Stimulated activated CD8-positive, alpha-beta memory T cell treated with anti-CD3 and anti-CD28 coated beads, Interleukin-12 subunit alpha, Interleukin-12 subunit beta, amount 100 ng/mL, for 4 hours (primary cell): ENCODE measurements at places on chromosomes 5 and 9.

- DNase-seq, result no peak
Observed at GRCh38 chr9:1458503-1458902, 408.3 kb downstream of the DMRT2 start.

GRCh38 chr5:143076377-143076776 is 306.2 kb downstream of the ARHGAP26 start:
- no peak for DNase-seq

DNA sequence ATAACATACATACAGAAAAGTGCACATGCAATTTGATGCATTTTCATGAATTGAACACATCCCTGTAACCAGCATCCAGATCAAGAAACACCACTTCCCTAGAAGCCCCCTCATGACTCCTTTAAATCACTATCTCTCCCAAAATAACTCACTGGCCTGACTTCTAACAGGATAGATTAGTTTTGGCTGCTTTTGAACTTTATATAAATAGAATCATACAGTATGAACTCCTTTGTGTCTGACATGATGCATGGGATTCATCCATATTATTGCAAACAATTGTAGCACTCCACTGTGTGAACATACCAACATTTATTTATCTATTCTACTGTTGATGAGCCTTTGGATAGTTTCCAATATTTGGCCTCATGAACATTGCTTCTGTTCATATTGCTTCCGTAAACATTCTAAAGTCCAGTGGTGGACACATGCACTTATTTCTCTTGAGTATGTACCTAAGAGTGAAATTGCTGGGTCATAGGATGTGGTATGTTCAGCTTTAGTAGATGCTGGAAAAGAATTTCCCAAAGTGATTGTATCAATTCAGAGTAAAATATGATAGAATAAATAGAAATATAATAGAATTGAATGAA is 148.7 kb upstream of the GDNF start:
- DNase-seq, result no peak

GRCh38 chr9:123615381-123615780 is 259.4 kb downstream of the CRB2 start:
- DNase-seq, result no peak

DNA sequence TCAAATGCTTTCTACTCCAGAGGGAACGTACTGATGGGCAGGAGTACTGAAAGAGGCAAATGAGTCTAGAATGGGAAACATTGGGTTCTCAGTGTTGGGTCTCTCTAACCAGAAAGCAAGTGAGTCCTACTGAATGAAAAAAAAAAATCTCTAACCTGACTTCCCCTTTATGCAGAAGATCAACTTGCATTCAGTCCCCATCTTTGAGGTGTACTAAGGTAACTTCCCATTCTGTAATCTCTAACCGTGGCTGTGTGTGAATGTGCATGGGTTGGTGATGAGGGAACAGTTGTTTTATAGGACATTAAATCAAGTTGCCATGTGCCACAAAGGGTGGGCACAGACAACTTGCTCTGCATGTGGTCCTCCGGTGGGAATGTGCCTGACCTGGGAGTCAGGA is 264.6 kb upstream of the CLINT1 start:
- no peak for DNase-seq

- no peak for DNase-seq
Observed at GRCh38 chr5:167029488-167029887, 1262.0 kb upstream of the WWC1 start.

- DNase-seq, result no peak
Observed at GRCh38 chr5:172624996-172625964, 15.8 kb upstream of the NEURL1B start.

GRCh38 chr5:110865400-110866094 is 126.7 kb downstream of the SLC25A46 start:
- no peak for DNase-seq

GRCh38 chr5:42250-42649 is 49.7 kb upstream of the PLEKHG4B start:
- no peak for DNase-seq

DNA sequence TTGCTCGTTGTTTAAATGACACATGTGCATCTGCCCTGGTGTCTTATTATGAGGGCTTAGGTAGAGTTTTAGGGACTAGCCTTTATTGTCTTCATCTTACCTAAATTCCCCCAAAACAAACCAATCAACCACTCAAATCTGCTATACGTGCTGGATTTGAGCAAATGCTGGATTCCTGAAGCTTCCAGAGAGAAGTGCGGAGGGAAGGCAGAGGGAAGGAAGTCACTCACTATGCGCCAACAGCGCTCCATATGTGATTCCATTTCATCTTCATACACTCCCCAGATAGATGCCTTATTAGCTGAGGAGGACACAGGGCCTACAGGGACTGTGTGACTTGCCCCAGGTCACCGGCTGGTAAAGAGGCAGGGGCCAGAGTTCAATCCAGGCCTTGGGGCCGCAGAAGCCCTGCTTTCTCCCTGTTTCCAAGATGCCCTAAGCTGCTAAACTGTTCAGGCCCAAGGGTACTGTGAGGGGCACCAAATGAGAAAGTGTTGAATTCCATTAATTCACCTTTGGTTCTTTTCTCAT is 63.5 kb downstream of the OTULIN start:
- DNase-seq, result no peak

DNA sequence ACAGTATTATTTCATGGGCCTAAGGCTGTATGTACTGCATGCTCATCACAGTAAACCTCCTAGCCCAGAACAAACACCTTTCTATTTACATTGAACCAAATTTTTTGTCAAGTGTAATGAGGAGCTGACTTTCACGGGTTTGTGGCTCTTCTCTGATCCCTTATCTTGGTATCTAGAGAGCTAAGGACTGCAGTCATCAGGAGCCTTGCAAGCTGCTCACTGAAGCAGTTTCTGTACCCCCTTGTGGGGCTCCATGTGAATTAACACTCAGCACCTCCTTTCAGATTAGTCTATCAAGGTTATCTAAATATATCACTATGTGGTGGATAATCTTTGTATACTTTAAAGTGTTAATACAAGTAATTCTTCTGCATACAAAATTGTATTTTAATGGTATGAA is 108.2 kb downstream of the AUH start:
- DNase-seq, result no peak

DNA sequence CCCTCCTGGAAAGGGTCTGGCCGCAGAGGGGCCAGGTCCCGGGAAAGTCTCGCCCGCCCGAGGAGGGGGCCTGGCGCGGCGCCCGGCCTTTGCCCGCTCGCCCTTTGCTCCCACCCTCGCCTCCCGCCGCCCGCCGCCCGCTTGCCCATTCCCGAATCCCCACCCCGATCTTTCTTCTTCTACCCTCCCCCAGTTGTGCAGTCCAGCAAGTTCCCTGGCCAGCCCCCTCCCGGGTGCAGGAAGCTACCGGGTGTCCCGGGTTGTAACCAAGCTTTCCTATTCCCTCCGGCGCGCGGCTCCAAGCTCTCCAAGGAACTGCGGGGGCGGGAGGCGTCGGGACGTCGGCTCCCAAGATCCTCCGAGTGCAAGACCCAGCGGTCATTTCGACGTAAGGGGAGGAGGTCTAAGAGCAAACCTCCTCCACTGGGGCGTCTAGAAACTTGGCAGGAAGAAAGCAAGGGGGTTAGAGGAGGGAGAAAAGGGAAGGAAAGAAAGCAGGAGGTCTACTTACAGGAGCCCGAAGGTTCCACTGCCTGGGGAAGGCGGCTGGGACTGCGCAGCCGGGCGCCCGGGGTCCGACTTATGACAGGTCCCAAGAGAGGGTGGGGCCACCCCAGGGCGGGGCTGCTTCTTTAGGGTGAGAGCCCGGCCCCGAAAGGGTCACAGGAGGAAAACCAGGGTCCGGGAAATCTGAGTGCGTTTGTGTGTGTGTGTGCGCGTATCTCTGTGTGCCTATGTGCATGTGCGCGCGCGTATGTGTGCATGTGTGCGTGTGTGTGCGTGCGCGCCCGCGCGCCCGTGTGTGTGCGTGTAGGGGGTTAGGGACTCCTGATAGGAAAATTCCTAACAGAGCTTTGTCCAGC is at the start of gene PTGR1:
Gene PTGR1, minus strand, starts transcription at position 556 of the 863 bp plus-strand sequence. CDS start 2,225 bp downstream, outside the sequence.
- no peak for DNase-seq

DNA sequence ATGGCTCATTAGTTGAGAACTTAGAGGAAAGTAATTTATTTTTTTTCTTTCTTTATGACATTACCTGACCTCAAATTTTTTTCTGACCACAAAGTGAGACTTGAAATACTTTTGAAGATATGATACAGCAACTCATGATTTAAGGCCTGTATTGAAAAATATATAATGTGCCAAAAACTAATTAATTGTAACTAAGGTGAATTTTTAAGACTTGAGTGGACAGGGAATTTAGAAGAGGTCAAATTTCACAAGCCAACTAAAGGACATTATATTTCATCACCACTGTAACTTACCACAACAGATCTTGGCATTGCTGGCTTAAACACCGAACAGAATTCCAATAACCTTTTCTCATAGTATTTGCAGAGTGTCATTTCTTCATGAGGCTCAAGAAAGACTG is 1.8 kb downstream of the CCNH start:
- DNase-seq, result no peak

GRCh38 chr5:137265457-137265856 is 233.7 kb downstream of the SPOCK1 start:
- DNase-seq, result no peak

DNA sequence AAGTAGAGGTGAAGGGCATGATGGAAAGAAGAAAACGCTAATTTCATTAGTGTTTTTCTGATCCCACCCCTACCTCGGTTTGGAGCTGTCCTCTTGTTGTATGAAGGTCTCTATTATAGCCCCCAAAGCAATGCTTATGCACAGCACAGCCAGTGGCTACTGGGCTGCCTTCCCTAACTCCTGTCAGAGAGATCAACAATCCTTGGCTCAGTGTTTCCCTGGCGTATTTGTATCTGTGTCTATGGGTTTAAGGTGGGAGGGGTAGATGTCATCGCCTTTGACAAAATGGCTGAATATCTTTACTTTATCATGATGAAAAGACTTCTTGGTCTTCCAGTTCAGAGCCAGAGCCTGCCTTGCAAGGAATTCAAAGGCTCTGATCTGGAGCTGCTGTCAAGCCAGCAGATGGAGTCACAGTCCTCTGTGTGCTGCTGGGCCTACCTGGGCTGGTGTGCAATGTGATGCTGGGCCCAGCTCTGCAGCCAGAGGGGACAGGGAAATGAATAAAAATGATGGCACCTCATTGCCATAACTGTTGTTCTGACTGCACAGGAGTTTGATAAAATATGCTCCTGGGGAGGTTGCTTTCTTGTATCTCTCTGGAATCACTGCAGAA is 20.1 kb upstream of the HSPA9 start:
- no peak for DNase-seq

- DNase-seq, result no peak
Observed at GRCh38 chr9:76859860-76860259, 46.1 kb downstream of the PRUNE2 start.

GRCh38 chr9:126612813-126613641 is 701 bp upstream of the LMX1B start:
- no peak for DNase-seq

DNA sequence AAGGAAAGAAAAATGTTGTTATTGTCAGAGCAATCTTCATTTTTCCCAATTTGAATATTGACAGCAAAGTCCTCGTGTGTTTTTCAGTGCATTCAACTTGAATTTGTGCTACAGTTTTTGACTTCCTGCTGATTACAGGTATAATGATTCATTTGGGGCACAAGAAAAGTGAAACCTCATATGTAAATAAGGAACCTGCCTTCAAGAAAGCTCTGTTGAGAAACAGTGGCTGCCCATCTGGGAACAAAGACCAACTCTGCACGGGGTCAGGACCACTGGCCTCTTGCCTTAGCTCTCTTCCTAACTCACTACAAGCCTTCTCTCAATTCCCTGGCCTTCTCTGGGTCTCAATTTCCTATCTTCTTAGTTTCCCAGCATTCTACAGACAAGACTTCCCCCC is 21.0 kb downstream of the TIMD4 start:
- DNase-seq, result no peak

- DNase-seq, result no peak
Observed at GRCh38 chr5:150026682-150027172, 26.2 kb downstream of the HMGXB3 start.

- DNase-seq, result no peak
Observed at GRCh38 chr5:61586096-61587084, 254.3 kb downstream of the ZSWIM6 start.

DNA sequence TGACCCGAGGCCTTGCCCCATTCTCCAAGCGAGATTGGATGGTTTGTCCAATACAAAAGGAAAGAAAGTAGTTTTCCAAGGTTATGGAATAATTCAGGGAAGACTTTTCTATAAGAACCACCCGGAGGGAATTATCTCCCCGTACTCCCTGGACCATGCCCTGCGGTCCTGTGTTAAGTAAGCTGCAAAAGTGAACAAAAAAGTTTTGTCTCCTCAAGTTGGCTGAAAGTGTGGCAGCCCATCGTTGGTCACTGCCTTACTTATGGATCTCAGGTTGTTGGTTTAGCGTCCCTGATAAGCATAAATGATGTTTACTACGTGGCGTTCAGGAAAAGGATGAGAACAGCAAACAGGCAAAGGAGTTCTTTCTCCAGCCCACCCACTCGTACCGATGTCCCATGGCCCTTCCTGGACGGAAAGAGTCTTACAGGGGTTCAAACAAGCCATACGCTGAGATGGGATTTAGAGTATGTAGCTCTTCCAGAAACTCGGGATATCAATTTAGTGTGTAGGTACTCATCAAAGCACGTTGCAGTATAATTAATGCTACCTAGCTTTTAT is 413 bp upstream of the AUH start:
- no peak for DNase-seq

DNA sequence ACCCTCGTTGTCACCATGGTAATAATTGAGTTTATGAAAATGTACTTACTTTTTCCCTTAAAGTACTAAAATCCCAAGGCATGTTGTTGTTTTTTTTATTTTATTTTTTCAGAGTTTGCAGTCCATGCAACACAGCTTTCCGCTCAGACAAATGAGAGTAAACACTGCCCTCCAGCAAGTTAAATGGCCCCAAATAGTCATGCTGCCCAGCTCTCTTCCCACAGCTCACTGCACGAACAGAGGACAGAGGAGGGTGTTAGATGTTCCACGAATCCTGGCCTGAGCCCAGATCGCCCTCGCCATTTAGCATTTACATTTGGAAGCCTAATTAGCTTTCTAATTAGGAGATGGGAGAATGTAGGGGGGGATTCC is 1.9 kb downstream of the NIM1K start:
- no peak for DNase-seq

DNA sequence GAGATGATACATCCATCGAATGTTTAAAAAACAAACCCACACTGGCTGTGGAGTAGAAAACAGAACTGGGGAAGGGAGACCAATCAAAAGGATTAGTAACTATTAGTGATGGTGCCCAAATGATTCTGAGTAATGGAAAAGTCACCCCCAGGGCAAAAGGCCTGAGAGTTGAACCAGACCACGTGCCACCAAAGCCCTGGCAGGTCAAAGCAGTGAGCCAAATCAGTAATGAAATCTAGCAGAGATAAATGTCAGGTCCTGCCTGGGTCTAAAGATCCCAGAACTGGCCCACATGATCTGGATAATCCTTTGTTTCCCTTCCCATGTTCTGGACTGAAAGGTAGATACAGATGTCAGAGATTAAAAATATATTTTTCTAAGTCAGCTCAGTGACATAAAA is 9.4 kb downstream of the OTULINL start:
- DNase-seq, result no peak
